Testis (tissue), 5 donors: ENCODE measurements at places on chromosomes 2 and 18. TPM values are rescaled to one million over a fixed set of nuclear protein-coding genes. Genes with fewer than 3 reads are reported as not detected.

Gene SKOR2
- 1.4 TPM for total RNA-seq

Gene KYNU
- total RNA-seq: 4.5 TPM

Gene SERPINB10
- total RNA-seq: not detected

Gene DES
- total RNA-seq: 33.3 TPM
